ENCODE measurements at places on chromosomes 5 and 9.

GRCh38 chr5:36694351-36694750 is 87.9 kb downstream of the SLC1A3 start:
- no peak for DNase-seq

- DNase-seq: no peak
These were observed 247.4 kb downstream of the ARL15 start for GRCh38 chr5:54062958-54063357.

DNA sequence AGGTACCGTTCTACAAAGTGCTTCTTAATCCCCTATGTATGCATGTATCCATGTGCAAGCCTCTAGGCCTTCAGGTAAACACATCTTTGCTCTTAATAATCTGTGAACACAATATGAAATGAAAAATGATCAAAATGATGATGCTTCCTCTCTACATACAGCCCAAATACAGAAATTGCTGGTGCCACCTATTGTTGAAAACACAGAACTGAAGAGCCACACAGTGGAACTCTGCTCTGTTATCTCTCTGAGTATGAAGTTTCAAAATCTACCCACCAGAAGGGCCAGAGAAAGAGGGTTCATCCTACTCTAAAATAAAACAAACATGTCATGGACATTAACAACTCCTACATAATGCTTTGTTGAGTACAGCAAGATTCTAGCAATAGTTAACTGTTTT is 71.3 kb downstream of the GLIS3 start:
- no peak for DNase-seq

GRCh38 chr5:16437977-16438376 is 27.6 kb downstream of the ZNF622 start:
- DNase-seq: no peak

- DNase-seq: no peak
These were observed 436 bp upstream of the EMB start for GRCh38 chr5:50441493-50441955.

DNA sequence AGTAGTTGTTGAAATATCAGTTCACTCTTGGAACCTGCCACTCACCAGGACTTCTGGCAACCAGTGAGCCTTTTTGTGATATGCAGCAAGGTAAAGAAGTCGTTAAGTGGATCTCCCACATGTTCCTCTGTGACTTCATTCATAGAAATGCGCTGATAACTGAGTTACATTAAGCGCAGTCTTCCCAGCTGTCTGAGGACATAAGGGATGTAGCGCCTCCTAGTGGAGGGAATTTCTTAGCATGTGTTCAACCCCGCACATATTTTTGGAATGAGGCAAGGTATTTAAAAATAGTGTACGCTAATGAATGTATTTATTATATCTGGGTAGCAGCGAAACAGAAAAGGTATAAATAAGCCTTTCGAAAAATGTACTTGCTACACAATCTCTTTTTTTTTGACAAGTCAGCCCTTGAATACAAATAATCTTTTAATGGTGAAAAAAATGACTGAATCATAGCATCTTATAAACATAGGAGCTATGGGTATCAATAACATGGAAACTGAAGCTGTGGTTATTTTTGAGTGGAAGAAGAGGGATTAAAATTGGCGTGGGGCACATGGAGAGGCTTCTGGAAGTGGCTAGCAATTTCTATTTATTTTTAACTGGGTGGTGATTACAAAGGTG is 38.0 kb downstream of the PALM2AKAP2 start:
- DNase-seq: peak; percentile 82

- peak; percentile 40 for DNase-seq
These were observed 5.1 kb downstream of the LIFR start for GRCh38 chr5:38551030-38552017.

- peak; percentile 76 for DNase-seq
These were observed 44.0 kb upstream of the SVEP1 start for GRCh38 chr9:110623462-110624025.
